ENCODE measurements at places on chromosomes 16 and 17. TPM values are rescaled to one million over a fixed set of nuclear protein-coding genes. Genes with fewer than 3 reads are reported as not detected.

- DNase-seq: no peak
Observed at GRCh38 chr17:55266958-55267688, 2.4 kb downstream of the HLF start.

GRCh38 chr17:2049333-2050299 lies 5.3 kb upstream of the HIC1 start:
- DNase-seq: peak; percentile 88

DNA sequence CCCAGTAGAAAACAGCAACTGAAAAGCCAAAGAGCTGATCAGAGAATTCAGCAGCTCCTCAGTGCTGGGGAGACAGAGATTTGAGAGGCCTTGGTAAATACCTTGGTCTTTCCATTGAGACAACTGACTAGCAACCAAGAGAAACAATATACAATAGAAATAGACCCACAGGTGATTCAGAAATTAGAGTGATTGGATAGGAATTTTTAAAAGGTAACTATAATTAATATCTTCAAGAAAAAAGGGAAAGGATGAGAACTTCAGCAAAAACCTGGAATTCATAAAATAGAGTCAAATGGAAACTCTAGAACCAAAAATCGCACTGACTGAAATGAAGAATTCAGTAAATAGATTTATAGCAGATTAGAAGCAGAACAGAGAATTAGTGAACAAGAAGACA lies 32.5 kb upstream of the ITGAX start:
- DNase-seq: no peak

DNA sequence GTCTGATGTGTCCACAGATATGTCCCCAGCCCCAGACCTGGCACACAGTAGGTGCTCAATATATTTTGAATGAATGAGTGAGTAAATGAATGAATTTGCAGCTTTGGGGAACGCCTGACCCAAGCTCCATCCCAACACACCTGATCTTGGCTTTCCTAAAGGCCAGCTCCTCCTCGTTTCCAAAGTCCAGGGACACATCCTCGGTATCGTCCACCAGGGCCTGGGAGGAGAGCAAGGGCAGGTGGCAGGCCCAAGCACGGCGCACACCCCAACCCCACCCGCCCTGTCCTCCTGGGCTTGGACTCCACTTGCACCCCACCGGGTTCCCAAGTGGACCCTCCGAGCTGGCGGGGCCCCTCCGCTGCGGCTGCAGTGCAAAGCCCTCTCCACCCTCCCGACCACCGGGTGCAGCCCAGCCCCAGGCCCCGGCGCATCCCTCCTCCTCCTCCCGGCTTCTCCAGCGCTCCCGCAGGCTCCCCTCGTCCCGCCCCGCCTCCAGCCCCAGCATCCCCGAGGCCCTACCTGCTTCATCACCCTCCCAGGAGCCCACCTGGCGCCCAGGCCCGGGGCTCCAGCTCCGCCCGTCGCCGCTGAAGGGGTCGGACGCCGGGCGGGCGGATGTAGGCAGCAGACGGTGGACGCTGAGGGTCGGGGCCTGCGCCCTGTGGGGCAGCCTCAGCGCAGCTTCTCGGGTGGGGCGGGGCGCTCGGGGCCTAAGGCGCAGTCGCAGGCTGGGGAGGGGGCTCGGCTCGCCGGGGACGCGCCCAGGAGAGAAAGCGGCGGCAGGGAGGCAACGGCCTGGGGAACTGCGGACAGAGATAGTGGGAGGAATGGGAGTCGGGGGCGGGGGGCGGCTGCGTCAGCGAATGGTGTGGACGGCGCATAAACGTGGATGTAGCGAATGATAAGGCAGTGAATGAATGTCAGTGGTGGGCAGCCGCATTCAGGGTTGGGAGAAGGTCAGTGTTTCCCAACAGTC lies at the start of gene TVP23A:
Gene TVP23A, minus strand, starts transcription at position 832 of the 979 bp plus-strand sequence. Its CDS starts 301 bp downstream, at position 531.
- no peak for DNase-seq

DNA sequence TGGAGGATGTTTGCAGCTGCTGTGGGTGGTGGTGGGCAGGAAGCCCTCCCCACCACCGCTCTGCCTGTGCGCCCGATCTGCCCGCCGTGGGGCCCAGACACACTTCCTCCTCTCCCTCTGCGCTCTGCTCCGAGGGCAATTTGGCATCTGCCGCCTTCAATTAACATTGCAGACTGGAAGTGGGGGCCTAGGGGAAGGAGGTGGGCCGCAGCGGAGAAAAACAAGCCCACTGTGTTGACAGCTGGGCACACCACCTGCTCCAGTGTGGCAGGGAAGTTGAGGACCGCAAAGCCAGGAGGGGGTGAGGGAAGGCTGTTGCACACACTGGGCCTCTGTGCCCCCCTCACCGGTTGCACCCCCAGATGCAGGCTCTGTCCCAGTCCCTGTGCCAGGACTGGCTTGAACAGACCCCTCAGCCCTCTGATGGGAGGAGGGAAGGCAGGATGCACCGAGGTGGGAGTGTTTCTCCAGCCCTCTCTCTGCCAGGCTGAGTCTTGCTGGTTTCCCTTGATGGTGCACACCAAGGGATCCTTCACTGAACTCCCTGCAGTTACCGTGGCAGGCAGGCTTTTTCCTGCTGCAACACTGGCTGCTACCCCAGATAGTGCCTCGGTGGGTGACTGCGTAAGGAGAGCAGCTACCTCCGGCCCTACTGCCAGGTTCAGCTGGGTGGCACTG lies 72.8 kb upstream of the MED9 start:
- no peak for DNase-seq

DNA sequence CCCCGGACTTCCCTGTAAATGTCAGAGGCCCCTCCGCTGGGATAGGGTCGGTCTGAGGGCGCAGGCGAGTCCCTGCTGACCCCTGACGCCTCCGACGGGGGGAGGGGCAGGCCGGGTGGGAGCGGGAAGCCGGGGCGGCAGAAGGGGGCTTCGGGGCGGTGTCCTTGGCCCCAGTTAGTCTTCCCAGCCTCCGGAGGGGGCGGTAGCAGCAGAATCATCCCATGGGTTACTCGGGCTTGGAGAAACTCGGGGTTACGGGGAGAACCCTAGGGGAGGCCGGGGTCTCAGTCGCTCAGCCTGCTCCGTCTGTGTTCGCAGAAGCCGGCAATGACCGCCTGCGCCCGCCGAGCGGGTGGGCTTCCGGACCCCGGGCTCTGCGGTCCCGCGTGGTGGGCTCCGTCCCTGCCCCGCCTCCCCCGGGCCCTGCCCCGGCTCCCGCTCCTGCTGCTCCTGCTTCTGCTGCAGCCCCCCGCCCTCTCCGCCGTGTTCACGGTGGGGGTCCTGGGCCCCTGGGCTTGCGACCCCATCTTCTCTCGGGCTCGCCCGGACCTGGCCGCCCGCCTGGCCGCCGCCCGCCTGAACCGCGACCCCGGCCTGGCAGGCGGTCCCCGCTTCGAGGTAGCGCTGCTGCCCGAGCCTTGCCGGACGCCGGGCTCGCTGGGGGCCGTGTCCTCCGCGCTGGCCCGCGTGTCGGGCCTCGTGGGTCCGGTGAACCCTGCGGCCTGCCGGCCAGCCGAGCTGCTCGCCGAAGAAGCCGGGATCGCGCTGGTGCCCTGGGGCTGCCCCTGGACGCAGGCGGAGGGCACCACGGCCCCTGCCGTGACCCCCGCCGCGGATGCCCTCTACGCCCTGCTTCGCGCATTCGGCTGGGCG lies 542 bp downstream of the GUCY2D start:
- no peak for DNase-seq

DNA sequence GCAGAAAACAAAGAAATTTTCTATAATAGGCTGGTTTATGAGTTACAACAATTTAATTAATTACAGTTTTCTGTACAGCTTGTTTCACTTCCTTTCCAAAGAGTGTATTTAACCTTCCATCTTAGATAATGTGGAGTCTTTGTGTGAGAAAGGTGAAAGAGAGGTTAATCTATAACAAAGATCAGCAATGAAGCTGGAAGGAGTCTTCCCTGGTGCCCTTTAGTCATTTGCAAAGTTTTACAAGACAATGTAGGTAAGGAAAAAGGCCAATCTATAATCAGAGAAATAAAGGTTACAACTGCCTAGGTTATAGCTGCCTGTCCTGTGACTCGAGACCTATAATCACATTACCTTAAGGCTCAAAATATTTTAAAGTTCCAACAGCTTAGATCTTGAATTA lies 142.0 kb downstream of the ZNF18 start:
- no peak for DNase-seq

GRCh38 chr16:19400711-19401110 lies 17.0 kb upstream of the TMC5 start:
- no peak for DNase-seq

DNA sequence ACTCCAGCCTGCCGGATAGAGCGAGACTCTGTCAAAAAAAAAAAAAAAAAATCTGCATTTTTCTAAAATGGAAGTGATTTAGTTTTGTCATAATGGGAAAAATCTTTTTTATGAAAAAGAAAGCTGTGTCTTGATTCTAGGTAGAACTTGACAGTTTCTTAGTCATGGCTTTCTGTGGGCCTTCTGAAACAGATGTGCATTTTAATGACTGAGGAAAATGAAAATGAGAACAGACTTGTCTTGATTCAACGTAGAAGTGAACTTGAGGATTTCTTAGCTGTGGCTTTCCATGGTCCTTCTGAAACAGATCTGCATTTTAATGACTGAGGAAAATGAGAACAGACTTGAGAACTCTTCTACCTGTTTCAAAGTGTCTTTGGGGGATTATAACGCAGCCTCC lies 171.7 kb downstream of the VPS53 start:
- no peak for DNase-seq

- DNase-seq: no peak
Observed at GRCh38 chr17:73142872-73143381, 21.9 kb upstream of the SSTR2 start.

- DNase-seq: no peak
Observed at GRCh38 chr17:38970804-38971203, 3.6 kb upstream of the FBXO47 start.

DNA sequence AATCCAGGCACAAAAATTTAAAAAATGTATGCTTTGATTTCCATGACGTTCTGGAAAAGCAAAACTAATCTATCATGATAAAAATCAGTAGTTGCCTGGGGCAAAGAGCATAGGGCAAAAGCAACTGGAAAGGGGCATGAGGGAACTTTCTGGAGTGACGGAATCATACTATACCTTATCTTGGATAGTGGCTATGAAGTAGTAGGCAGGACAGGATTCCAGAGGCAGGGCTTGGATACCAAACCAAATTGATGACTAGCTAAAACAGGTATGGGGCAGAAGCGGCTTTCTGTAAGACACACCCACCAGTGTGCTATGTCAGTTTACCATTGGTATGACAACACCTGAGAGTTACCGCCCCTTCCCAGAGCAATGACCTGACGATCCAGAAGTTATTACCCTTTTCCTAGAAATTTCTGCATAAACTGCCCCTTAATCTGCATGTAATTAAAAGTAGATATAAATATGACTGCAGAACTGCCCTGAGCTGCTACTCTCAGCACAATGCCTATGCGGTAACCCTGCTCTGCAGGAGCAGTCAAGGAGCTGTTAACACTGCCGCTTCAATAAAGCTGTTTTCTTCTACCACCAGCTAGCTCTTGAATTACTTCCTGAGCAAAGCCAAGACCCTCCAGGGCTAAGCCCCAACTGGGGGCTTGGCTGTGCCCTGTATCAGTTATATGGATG lies 56.7 kb downstream of the CFDP1 start:
- no peak for DNase-seq

DNA sequence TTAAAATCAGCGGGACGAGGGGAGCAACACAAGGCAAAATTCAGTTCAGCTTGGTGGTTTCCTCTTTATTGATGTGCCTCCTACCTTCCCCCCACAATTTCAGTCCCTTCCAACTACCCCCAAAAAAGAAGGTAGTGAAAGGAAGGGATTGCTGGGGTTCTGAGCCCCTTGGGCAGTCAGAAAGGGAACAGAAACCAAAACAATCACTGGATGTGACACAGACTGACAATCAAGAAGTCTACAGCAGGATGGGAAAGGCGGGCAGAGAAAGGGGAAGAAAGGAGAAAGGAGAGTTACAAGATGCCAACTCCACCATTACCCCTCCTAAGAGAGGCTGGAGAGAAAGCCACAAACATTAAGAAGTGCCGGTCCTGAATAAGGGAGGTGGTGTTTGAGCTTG lies 1.1 kb upstream of the PHF23 start:
- no peak for DNase-seq

GRCh38 chr16:46949241-46949892 lies 24.1 kb downstream of the DNAJA2 start:
- DNase-seq: no peak

DNA sequence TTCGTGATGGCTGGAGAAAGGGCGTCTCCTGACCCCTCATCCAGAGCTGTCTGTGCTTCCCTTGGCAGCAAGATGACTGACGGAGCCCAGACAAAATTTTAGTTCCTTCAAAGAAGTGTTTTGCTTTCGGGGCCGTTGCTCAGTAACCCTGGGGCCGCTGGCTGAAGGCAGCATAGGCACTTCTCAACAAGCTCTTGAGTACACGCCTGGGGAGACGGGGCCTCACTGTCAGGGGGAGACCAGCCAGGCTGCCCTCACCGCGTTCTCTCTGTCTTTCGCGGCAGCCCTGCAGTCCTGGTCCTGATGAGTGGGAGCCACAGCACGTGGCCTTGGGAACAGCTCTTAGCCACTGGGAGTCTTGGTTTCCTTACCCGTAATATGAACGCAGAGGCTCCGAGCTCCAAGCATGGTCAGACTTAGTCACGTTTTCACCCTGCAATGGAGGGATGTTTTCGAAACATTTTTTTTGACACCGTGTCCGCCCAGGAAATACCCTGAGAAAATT lies 86.0 kb downstream of the IRF8 start:
- DNase-seq: no peak

- DNase-seq: no peak
Observed at GRCh38 chr17:16989230-16989952, 17.5 kb upstream of the TNFRSF13B start.

GRCh38 chr16:2846511-2847310 lies 11.3 kb downstream of the PRSS22 start:
- DNase-seq: no peak

GRCh38 chr17:38984666-38985065 lies 17.5 kb upstream of the FBXO47 start:
- no peak for DNase-seq

SHISA6 gene
- 5.4 TPM for total RNA-seq

HID1 gene
- total RNA-seq: 78.1 TPM

SGCA gene
- total RNA-seq: 16.9 TPM

SSTR5 gene
- total RNA-seq: 0.47 TPM

SEZ6 gene
- not detected for total RNA-seq

SMPD3 gene
- total RNA-seq: 1.6 TPM

RHBDL1 gene
- 2.3 TPM for total RNA-seq

Data from ureter (tissue), 1 donor.